ENCODE measurements at places on chromosomes 4 and X.

DNA sequence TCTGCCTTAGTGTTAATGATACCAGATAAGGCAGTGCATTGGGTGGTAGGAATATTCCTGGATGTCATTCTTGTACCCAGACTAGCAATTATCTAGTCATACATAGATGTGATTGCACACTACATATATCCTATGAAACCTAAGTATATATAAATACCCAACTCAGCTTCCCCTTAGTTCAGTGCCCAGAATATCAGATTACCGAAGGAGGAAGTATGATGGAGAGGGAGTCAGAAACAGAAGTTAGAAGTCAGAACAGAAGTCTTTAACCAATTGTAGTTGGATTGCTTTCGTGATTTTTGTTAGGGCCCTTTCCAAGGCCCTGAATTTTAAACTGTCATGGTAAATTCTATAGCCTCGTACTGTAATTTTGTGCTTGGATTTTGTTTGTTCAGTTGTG, 42.9 kb downstream of the MOB1B start:
- no peak for DNase-seq

DNA sequence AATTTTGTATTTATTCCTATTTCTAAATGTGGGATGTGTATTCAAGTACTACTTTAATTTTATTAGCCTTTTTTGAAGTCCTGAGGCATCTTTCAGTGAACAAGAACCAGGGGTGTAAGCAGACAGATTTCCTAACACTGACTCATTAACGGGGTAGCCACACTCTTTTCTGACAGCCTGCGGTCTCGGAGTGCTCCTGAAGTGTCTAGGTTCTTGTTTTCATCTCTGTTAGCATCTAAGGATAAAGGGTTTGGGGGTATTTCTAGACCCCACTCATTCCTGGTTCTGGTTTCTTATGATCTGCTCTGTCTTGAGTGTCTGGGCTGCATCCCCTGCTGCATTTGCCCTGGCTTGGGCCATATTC, 71.9 kb downstream of the GC start:
- no peak for DNase-seq

GRCh38 chr4:74327762-74328161, 19.5 kb downstream of the EPGN start:
- DNase-seq = no peak

DNA sequence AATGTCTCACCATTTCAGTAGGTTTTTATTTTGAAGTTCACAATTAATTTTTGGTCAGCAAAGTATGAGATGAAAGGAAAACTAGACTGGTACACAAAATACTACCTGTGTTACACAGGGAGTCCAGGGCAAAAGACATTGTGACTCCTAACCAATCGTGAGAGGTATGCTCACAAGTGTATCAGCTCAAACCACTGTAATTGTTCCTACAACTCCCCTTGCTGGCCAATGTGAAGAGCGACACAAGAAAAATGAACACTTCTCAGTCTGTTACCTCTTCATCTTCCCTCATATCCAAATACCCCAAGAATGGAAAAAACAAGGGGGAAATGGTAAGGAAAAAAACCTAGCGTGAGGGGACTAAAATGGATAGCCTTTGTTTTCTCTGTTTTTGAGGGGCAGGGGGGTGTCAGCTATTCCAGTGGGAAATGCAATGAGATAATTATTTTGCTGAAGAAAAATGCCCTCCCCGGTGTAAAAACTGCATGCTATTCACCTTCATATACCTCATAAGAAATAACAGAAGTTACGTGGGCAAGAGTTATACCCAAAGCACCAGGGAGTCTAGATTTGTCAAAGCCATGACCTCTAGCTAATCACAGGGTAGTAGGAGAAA, 30.6 kb upstream of the NSUN7 start:
- DNase-seq = no peak

DNA sequence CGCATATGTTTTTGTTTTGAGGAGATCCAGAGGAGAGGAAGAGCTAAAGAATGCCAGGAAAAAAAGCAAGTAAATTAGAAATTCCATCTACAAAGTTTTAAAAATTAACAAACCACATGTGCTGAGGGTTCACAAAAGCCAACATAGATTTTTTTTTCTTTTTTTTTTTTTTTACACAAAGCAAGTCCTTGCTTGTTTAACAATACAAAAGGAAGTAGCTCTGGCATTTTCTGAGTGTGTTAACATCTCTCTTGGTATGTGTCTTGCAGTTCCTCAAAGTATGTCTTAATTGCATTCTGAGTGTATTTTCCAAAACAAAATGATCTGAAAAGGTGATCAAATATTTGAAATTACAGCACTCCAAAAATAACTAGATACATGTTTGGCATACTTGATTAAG, 1682.7 kb upstream of the AGA start:
- DNase-seq = no peak

DNA sequence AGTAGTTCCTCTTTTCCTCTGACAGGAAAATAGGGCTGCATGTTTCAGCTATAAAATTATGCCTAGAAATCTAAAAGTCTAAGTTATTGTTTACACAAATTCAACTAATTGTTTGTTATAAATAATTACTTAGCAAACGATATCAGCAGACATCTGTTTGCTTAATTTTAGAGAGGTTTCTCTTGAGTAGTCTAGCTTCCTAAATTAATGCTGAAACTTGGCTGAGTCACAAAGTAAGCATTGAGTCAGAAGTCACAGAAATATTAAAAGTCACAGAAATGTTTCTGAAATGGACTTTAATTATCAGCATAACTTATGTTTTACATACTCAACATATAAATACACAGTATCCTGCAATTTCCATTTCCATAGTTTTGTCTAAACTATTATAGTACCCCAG, 1044.0 kb downstream of the CCSER1 start:
- DNase-seq = no peak

GRCh38 chr4:161657616-161658015, 506.2 kb downstream of the FSTL5 start:
- no peak for DNase-seq

DNA sequence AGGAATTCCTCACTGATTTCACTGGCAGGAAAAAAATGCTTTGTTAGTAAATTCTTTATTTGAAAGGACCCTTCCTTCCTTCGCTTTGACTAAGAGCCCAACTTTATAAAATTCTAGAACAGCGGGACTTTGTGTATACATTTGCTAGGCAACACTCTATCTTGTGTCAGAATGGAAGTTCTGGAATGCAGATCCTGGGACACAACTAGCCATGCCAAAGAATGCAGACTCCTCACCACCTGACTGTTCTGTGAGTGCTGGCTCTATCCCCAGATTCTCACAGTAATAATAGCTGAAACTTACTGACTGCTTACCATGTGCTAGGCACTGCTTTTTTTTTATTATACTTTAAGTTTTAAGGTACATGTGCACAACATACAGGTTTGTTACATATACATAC, 73.3 kb upstream of the ZDHHC15 start:
- DNase-seq = no peak

- DNase-seq = no peak
Observed at GRCh38 chr4:188714907-188715306, 575.7 kb downstream of the TRIML1 start.

DNA sequence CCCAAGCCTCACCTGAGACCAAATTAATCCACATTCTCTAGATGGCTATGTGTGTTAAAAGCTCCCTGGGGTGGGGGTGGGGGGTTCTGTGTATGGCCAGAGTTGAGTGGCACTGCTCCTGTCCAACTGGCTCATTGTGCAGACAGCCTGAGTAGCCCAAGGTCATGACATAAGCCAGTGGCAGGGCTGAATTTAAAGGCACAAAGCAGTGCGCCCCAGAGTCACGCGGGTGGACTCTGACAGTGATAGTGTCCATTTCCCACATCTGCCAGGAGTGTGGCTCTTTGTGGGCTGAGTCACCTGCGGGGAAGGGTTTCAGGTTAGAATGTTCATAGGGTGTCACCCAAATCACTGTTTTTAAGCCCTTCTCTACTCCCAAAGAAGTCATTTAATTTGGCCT, 45.4 kb downstream of the SCD5 start:
- no peak for DNase-seq

GRCh38 chr4:148366251-148366650, 76.0 kb downstream of the NR3C2 start:
- DNase-seq = no peak

DNA sequence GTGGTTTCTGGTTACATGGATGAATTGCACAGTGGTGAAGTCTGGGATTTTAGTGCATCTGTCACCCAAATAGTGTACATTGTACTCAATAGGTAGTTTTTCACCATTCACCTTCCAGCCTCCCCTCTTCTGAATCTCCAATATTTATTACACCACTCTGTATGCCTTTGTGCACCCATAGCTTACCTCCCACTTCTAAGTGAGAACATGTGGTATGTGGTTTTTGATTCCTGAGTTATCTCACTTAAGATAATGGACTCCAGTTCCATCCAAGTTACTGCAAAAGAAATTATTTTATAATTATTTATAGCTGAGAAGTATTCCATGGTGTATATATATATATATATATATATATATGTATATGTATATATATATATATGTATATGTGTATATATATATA, 155.8 kb downstream of the HHIP start:
- no peak for DNase-seq

GRCh38 chr4:8472158-8472688, 31.6 kb downstream of the TRMT44 start:
- no peak for DNase-seq

GRCh38 chr4:181959121-181959520, 284.1 kb upstream of the TENM3 start:
- no peak for DNase-seq

- DNase-seq = no peak
Observed at GRCh38 chrX:70168238-70169188, 8.8 kb upstream of the DGAT2L6 start.

DNA sequence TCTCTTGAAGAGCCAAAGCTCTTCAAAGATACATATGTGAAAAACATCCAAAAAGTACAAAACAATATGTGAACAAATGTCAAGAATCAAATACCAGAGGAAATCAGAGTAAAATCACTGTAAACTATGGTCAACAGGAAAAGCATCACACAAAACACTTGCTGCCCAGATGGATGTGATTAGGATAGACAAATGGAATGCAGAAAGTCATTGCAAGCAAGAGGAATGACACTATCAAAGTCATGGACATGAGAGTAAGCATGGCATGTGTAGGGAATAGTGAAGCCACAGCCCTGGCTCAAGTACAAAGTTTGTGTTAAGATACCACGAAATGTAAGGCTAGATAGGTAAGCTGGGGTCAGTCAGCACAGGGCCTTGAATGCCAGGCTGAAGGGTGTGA, 37.7 kb downstream of the CLDN2 start:
- DNase-seq = no peak

GRCh38 chrX:130171446-130172126, at the start of gene RAB33A:
TSS of gene RAB33A (plus strand) at chrX:130171962. CDS start at chrX:130172063, 101 bp downstream.
- DNase-seq = no peak

- peak; percentile 94 for DNase-seq
Observed at GRCh38 chr4:184649026-184649970, at the start of the genes CASP3 and PRIMPOL. TSS of gene CASP3 (minus strand) at chr4:184649447. CDS start at chr4:184638453, 10,994 bp downstream. TSS of gene PRIMPOL (plus strand) at chr4:184649738. CDS start at chr4:184657141, 7,403 bp downstream.

- no peak for DNase-seq
Observed at GRCh38 chr4:8427761-8428287, 12.7 kb downstream of the ACOX3 start.

DNA sequence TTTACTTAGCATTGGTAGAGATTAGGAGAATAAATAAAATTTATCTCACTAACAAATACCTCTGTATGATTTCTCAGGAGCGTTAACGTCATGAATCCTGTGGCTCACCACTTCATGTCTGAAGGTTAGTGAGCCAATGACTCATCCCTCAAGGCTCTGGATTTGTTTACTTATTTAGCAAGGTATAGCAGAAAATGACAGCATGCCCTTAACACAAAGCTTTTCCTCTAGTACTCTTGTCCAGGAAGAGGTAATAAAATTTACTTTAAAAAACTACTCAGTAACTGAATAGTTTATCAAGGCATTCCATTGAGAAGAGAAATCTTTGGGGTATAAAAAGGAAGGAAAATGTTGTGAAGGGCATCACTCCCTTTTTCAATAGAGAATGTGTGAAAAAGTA, 823.8 kb downstream of the CCSER1 start:
- no peak for DNase-seq

GRCh38 chr4:170139764-170140163, 50.0 kb upstream of the AADAT start:
- no peak for DNase-seq

- no peak for DNase-seq
Observed at GRCh38 chr4:186234367-186234766, 7.1 kb downstream of the KLKB1 start.
